ENCODE measurements at places on chromosomes 3 and 15. TPM values are rescaled to one million over a fixed set of nuclear protein-coding genes. Genes with fewer than 3 reads are reported as not detected.
A peak's percentile ranks its signal among the peaks of the same experiment; 100 is the strongest.

DAZL gene
- total RNA-seq, result not detected

TEX55 gene
- total RNA-seq, result not detected

PLA1A gene
- total RNA-seq, result not detected

UROC1 gene
- total RNA-seq, result not detected

CHST14 gene
- 14.6 TPM for total RNA-seq

RASGRP1 gene
- 204 TPM for total RNA-seq

GRCh38 chr3:54564374-54564925 lies 363.4 kb downstream of the LRTM1 start:
- H3K27me3 ChIP-seq, result no peaks in the 10 kb centered on the region
- no peak overlapping the region for H3K4me3 ChIP-seq
- H3K4me1 ChIP-seq, result no peaks in the 10 kb centered on the region
- H3K27ac ChIP-seq, result no peak overlapping the region
- no peaks in the 10 kb centered on the region for H3K36me3 ChIP-seq

GRCh38 chr3:65101450-65101849 lies 413.6 kb upstream of the ADAMTS9 start:
- no peaks in the 10 kb centered on the region for H3K27me3 ChIP-seq
- H3K4me3 ChIP-seq, result no peak overlapping the region
- no peaks in the 10 kb centered on the region for H3K36me3 ChIP-seq
- H3K27ac ChIP-seq, result no peak overlapping the region

DNA sequence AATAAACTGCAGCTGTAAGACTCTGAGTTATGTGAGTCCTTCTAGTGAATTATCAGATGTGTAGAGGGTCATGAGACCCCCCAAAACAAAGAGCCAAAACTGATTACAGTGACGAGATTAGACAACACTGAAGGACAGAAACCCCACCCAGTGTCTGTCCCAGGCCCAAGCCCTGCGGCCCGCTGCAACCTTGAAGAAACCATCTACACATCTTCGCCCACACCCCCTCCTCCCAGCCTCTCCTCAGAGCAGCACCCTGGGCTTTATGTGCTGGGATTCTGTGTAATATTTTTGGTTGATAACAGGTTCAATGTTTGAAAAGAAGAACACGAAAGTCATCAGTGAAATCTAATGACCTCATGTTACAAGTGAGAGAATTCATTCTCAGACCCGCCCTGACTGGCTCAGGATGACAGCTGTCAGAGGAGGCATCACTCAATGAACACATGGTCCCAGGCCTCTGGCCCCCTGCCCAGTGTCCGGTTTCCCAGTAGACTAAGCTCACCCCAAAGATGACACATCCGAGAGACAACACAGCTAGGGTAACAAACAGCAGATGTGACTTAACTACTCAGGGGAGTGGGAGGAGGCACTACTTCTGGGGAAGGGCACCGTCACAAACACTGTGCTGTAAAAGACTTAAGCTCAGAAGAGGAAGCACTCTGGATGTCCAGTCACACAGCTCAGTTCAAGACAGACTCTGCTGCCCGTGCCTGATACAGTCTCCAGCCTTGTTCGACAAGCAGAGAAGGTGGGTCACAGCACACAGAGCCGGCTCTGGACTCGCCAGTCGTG lies 48.9 kb downstream of the NIPA2 start:
- no peak overlapping the region for H3K27ac ChIP-seq
- H3K4me1 ChIP-seq, result peaks cover 7% of the 10 kb centered on the region
- no peaks in the 10 kb centered on the region for H3K36me3 ChIP-seq
- H3K27me3 ChIP-seq, result no peaks in the 10 kb centered on the region
- H3K4me3 ChIP-seq, result no peak overlapping the region

GRCh38 chr3:195794708-195795107 lies 17.0 kb downstream of the MUC4 start:
- H3K36me3 ChIP-seq, result peaks cover 9% of the 10 kb centered on the region
- peaks cover 21% of the 10 kb centered on the region for H3K27me3 ChIP-seq
- peaks cover 7% of the 10 kb centered on the region for H3K4me1 ChIP-seq
- H3K4me3 ChIP-seq, result no peak overlapping the region
- H3K27ac ChIP-seq, result no peak overlapping the region

DNA sequence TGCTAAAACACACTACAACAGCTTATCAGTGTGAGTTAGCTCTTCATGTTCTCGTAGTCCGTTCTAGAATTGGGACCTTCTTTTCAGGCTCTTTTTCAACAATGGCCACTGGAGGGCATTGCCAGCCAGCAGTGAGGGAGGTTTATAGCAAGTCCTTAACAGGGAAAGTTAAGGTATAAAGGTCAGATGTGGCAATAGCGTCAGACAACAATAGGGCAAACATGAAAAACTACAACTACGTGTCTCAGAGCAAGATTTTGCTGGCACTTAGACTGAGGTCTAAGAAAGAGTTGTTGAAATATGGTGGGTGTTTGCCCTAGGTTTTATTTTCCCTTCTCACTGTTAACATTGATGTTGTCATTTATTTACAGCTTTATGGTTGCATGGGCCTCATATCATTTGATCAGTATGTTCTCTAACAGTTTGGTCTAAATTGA lies 161.4 kb downstream of the GMNC start:
- H3K4me1 ChIP-seq, result no peaks in the 10 kb centered on the region
- no peak overlapping the region for H3K27ac ChIP-seq
- no peak overlapping the region for H3K4me3 ChIP-seq
- DNase-seq, result peak; percentile 7

DNA sequence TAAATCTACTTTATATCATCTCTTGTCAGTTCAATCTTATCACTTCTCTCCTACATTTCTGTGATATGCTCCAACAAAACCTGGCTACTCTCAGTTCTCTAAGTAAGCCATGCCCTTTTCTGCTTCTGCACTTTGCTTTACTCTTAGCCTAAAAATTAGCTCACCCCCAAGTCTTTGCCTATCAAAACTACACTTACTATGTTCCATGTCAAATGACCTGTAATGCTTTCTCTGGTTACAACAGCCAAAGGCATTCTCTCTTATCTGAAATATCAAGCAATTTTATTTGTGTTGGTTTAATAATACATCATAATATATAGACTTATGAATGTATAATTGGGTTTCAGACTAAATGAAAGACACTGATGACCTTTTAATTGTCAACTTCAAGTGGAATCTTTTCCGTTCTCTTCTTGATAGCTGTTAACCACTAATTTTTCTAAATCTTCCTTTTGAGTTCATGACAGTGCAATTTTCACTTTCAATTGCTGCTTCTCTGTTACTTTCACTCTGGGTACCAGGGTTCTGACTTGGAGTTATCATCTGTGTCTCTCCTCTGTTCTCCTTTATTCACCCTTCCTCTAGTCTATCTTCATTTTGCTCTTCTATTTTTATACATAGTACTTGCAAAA lies 619.0 kb upstream of the GOLIM4 start:
- no peak overlapping the region for H3K27ac ChIP-seq
- no peaks in the 10 kb centered on the region for H3K36me3 ChIP-seq
- no peak overlapping the region for H3K4me3 ChIP-seq
- H3K27me3 ChIP-seq, result no peaks in the 10 kb centered on the region

DNA sequence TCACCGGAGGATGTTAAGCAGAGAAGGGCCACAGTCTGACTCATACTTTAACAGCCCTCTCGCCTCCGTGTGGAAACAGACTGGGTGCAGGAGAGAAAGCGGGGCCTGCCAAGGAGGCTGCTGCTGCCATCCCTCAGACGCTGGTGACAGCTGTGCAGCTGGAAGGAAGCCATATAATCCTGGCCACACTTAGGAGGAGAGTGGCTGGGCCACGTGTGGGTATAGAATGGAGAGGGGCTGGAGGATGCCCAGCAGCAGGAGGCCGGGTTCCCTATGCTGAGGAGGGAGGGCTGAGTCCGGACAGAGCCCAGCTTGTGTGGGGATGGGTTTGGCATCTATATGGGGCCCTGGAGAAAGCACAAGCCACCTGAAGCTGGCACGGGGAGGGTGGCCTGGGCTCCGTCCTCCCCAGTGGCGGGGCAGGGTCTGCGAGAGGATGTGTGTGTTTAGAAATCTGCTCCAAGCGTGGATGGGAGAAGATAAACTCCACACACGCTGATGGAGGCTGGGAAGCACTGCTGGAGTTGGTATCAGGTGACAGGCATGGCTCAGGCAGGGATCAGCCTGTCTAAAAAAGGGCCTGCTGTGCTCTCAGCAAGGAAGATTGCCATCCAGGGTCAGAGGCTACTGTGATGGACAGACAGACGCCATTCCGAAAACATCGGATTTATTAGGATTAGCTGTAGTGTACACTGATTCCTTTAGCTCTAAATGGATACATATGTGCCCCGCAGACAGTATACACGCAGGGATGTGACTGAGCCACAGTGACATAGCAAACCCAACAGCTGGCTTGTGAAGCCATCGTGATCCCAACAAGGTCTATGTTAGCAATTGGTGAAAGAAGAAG lies 15.9 kb downstream of the ABTB1 start:
- no peak overlapping the region for H3K4me3 ChIP-seq
- H3K4me1 ChIP-seq, result peaks cover 3% of the 10 kb centered on the region
- DNase-seq, result no peak
- no peak overlapping the region for H3K27ac ChIP-seq

GRCh38 chr3:68915973-68916372 lies 16.4 kb downstream of the TAFA4 start:
- H3K27me3 ChIP-seq, result peaks cover 40% of the 10 kb centered on the region
- H3K27ac ChIP-seq, result no peak overlapping the region
- DNase-seq, result no peak
- no peak overlapping the region for H3K4me3 ChIP-seq
- H3K36me3 ChIP-seq, result no peaks in the 10 kb centered on the region

DNA sequence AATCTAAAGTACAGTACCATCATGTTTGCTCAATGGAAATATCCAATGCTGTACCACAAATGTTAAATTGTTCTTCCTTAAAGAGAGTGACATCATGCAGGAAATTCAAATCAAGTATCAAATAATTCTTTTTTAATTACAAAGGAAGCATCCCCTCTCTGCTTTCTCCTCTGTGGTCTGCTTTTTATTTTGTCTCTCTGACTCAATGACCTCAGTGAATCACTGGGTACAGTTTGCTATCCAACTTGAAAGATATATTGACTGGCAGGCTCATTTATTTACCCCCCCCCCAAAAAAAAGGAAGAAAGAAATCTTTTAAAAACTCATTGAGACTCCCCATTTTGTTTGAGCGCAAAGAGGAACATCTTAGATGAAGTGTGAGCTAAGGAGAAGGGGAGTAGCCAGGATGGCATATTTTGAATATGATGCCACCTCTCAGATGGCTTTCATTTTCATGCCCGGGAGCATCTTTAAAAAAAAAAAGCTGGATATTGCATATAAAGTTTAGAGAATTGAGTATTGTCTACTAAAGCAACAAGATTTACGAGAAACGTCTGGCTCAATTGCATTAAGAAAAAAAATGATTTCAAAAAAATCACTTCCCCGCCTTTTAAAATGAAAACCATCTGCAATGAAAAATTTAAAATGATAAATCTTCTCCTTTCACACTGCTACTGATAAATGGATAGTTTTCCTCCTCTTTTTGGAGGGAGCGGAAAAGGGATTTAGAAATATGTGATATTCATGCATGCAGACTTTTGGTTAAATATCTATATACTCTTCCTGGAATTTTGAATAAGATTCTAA lies 307.1 kb upstream of the DPH6 start:
- H3K4me3 ChIP-seq, result no peak overlapping the region
- DNase-seq, result no peak
- H3K36me3 ChIP-seq, result no peaks in the 10 kb centered on the region
- no peaks in the 10 kb centered on the region for H3K4me1 ChIP-seq
- no peaks in the 10 kb centered on the region for H3K27me3 ChIP-seq

- H3K36me3 ChIP-seq, result no peaks in the 10 kb centered on the region
- H3K27ac ChIP-seq, result no peak overlapping the region
Measured at GRCh38 chr3:135131290-135131689, 336.2 kb downstream of the EPHB1 start.

GRCh38 chr3:195882002-195882441 lies 26.3 kb downstream of the TNK2 start:
- no peaks in the 10 kb centered on the region for H3K27me3 ChIP-seq
- no peak for DNase-seq
- peaks cover 19% of the 10 kb centered on the region for H3K36me3 ChIP-seq
- H3K4me1 ChIP-seq, result peaks cover 1% of the 10 kb centered on the region

GRCh38 chr3:177601152-177601551 lies 403.9 kb upstream of the TBL1XR1 start:
- DNase-seq, result no peak
- H3K4me1 ChIP-seq, result peaks cover 62% of the 10 kb centered on the region
- peaks cover 9% of the 10 kb centered on the region for H3K36me3 ChIP-seq

GRCh38 chr3:143351895-143352608 lies 232.5 kb downstream of the CHST2 start:
- peaks cover 2% of the 10 kb centered on the region for H3K36me3 ChIP-seq
- DNase-seq, result no peak
- no peak overlapping the region for H3K4me3 ChIP-seq
- H3K4me1 ChIP-seq, result peaks cover 25% of the 10 kb centered on the region

DNA sequence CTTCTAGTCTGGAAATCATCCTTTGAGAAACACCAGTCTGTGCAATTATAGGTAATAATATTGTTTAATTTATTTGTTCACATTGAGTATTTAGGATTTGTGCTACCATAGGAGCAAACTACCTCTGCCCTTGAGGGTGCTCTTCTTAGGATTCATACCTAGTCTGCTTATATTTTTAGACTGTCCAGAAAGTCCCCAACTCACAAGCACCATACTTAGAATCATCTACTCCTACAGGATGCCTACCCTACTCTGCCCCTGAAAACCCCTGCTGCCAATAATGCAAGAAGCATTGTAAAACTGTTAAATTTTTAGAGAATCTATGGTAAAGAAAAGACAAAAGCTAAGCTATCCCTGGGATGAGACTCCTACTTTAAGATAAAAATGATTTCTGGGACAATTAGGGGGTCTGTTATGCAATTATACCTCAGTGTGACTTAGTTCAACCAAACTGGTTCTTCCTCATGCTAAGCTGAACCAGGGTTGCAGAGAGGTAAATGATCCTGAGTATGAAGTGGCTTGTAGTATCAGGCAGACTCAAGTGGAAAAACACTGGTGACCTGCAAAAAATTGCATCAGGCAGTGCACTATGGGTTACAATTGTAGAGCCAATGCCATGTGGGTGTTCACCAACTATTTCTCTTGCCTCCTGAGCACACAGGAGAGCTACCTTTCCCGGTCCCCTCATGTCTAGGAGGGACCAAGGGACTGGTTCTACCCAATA lies 133.3 kb downstream of the TNIK start:
- no peak overlapping the region for H3K27ac ChIP-seq
- H3K4me3 ChIP-seq, result no peak overlapping the region
- H3K27me3 ChIP-seq, result no peaks in the 10 kb centered on the region

DNA sequence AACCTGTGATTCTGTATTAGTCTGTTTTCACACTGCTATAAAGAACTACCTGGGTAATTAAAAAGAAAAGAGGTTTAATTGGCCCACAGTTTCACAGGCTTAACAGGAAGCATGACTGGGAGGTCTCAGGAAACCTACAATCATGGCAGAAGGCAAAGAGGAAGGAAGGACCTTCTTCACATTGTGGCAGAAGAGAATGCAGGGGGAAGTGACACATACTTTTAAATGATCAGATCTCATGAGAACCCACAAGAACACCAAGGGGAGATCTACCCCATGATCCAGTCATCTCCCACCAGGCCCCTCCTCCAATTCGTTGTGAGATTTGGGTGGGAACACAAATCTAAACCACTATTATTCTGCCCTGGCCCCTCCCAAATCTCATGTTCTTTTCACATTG lies 6.1 kb downstream of the ZKSCAN7 start:
- peaks cover 18% of the 10 kb centered on the region for H3K36me3 ChIP-seq
- DNase-seq, result no peak
- no peaks in the 10 kb centered on the region for H3K27me3 ChIP-seq
- no peak overlapping the region for H3K4me3 ChIP-seq
- H3K27ac ChIP-seq, result no peak overlapping the region
- H3K4me1 ChIP-seq, result peaks cover 1% of the 10 kb centered on the region

- no peak overlapping the region for H3K4me3 ChIP-seq
- no peaks in the 10 kb centered on the region for H3K4me1 ChIP-seq
- no peaks in the 10 kb centered on the region for H3K36me3 ChIP-seq
- no peak overlapping the region for H3K27ac ChIP-seq
- no peak for DNase-seq
Measured at GRCh38 chr15:87483468-87483867, 773.1 kb downstream of the NTRK3 start.
